NCI-H1694 (cell line): ENCODE measurements at places on chromosomes 6 and 20.
A peak's percentile ranks its signal among the peaks of the same experiment; 100 is the strongest.

DNA sequence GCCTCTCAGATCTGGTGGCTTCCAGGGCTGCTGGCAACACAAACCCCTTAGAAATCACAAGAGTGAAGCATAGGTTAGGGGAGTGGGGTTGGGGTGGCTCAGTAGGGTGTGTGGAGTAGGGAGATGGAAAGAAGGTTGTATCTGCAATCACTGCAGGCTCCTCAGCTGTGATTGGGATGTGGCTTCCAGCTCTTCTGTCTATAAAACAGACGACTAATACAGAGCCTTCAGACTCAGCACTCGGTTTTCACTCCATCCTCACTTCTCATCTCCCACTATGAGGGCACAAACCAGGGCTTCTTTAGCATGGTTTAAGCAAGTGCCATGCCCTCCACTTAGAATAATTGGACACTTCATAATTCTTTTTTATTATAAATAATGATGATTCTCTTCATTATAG, 46.4 kb upstream of the CAP2 start:
- DNase-seq = no peak

DNA sequence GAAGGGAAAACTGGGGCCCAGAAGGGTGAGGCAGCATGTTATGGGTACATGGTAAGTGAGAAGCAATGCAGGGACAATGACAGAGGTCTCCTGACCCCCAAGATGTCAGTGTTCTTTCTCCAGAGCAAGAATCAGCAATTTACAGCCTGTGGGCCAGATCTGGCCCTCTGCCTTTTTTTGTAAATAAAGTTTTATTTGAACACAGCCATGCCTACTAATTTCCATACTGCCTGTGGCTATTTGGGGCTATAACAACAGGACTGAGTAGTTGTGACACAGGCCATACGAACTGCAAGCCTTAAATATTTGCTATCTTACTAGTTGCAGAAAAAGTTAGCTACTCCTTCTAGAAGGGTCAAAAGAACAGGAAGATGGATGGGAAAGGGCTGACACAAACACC, 52.5 kb downstream of the PTPRT start:
- no peak for DNase-seq

DNA sequence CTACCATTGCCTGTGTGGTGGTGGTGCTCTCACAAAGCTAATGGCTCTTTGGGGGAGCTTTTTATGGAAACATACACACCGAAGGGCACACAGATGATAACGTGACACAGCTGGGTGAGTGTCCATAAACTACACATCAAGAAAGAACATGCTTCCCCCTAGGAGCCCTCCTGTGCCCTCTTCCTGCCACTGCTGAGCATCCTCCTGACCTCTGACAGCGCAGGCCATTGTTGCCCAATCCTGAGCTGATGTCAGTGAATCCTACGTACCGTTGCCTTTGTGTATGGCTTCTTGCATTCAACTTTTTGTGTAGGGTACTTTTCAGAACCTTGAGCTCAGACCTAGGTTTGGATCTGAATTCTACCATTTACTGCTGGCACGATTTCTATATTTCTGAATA, 65.8 kb upstream of the SLC22A1 start:
- DNase-seq = no peak

DNA sequence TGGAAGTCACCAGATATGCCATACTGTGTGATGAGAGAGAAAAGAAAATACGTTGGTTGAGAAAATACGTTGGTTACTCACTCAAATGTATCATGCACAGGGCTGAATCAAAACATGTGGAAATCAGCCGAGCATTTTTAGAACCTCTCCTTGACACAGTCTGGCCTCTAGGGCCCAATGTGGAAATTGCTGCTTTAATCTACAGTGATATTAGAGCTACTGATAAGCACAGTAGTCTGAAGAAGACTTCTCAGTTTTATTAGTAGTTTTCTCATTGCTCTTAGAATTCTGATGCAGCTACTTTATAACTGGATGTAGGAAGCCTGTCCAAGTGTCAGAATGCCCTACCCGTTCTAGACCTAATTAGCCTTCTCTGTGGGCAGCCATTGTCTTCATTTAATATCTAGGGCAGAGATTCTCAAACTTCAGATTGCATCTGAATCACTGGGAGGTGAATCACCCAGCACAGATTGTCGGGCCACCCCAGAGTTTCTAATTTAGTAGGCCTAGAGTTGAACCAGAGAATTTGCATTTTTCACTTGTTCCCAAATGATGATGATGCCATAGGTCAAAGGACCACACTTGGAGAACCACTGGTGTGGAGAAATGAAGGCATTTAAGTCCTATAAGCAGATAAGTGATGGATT, 229.1 kb downstream of the PLCB1 start:
- DNase-seq = peak; percentile 4

GRCh38 chr6:41767112-41767833, 12.4 kb downstream of the FRS3 start:
- no peak for DNase-seq

GRCh38 chr20:34578521-34578920, 20.0 kb downstream of the MAP1LC3A start:
- no peak for DNase-seq

DNA sequence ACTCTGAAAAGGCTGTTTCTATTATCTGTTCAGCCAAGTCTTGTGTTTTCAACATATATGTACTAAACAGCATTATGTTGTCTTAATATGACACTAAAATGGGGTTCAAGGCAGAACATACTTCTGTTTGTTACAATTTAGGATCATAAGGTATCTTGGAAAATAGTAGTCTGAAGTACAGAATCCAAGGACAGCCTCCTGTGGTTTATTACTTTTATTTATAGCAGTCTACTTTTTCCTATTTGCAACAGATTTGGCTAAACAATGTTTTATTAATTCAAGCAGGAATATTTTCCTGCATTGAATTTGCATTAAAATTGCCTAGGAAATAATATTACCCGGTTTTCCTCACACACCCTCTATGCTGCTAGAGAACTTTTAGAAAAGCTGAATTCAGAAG, 67.7 kb downstream of the PLEKHG1 start:
- DNase-seq = no peak

DNA sequence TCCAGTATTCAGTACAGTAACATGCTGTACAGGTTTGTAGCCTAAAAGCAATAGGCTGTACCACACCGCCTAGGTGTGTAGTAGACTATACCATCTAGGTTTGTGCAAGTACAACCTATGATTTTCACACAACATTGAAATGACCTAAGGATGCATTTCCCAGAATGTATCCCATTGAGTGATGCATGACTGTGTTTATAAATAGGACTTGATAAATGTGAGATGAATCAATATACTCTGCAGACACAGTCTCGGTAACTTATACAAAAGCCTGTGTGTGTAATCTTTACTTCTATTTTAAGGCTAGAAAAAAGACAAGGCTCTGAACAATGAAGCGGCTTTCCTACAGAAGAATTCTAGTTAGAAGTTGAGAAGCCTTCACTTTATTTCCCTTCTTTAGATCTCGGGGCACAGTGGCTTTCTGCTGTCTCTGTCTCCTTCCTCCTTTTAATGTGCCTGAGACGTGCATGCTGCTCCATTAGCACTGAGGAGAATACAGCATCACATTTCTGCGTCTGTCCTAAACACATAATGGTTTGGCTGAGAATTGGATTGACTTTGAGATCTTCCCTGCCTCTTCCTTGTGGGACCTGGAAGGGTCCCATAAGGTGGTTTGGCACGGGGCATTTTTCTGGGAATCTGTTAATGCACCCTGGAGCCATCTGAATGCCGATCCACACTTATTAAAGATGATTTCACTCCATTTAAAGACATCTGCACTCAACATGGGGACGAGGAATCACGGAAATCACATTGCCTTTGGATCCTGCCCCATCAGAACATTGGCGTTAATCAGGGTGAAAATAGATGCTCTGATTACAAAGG, 112.5 kb downstream of the SCML4 start:
- DNase-seq = no peak

- DNase-seq = no peak
Observed at GRCh38 chr6:67639161-67639560, 995.9 kb upstream of the ADGRB3 start.

GRCh38 chr20:21713901-21714296, 8.4 kb downstream of the PAX1 start:
- no peak for DNase-seq

GRCh38 chr6:90385759-90386313, 89.2 kb upstream of the BACH2 start:
- DNase-seq = no peak

DNA sequence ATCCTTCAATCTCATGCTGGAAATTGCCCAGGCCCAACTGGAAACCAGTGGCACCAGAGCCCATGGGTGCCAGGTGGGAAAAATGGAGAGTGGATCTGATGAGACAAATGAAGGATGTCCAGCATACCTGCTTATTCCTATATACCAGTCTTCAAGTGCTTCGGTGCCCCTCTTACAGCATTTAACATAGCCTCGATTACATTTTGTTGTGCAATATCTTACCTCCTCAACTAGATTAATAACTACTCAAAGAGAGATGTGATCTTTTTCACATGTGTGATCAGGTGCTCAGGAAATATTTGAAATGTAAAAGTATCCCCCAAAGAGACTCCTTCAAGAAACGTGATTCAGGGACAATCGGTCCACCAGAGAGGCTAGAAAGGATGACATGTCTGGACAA, 4.8 kb upstream of the ANKRD66 start:
- DNase-seq = no peak

GRCh38 chr6:43496370-43497128, 13.6 kb downstream of the LRRC73 start:
- peak; percentile 14 for DNase-seq

DNA sequence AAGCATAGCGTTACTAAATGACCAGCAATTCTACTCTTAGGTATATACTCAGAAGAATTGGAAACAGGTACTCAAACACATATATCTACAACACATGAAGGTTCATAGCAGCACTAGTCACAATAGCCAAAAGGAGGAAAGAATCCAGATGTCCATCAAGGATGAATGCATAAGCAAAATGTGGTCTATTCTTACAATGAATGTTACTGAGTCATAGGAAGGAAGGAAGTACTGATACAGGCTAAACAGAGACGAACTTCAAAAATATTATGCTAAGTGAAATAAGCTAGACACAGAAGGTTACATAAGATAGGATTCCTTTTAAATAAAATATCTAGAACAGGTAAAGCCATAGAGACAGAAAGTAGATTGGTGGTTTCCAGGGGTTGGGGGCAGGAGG, 93.5 kb downstream of the MAP3K7 start:
- DNase-seq = no peak

GRCh38 chr6:107699254-107699653, 124.9 kb downstream of the SCML4 start:
- DNase-seq = no peak

DNA sequence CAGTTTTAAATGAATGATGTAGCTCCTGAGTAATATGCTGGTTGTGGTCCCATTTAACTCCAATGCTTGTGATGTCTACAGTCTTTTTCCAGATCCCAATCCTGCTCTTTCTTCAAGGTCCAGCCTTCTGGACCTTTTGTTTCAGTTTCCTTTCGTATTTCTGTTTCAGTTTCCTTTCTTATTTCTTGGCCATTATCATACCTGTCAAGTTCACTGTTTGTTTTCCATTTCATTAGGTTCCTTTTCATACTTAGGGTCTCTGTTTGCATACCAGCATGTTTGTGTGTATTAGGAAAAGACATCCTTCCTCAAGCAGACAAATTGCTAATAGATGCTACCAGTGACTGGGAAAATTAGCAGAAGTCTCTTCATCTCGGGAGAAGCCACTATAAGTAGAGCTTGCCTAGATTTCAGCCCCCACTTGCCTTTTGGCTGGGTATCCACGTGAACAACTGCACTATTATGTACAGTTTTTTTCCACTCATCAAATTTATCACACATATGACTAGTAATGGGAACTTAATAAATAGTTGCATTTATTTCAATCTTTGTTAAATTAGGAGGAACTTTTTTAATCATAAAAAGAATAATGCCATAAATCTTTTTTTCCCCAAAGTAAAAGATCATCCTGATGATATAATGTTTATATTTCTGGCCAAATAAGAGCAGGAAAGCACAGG, 583.4 kb downstream of the BCKDHB start:
- DNase-seq = no peak

DNA sequence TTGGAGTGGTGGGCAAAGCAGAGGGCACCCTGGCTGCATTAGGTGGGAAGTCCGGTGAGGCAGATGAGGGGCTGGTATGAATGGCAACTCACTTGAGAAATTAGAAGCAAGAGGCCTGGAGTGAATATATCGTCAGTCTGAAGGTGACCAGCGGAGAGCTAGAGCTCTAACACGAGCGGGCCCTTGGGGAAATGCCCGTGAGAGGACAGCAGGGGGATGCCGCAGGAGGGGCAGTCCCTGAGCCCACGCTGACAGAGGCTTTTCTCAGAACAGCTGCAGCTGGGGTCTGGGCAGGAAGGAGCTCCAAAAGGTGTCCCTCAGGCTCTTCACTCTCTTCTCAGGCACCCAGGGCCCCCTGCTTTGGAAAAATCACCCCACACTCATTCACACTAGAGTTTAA, 32.0 kb upstream of the CD93 start:
- DNase-seq = no peak

- no peak for DNase-seq
Observed at GRCh38 chr20:52139986-52140385, 51.6 kb downstream of the ZFP64 start.

- no peak for DNase-seq
Observed at GRCh38 chr20:23554401-23554800, 13.9 kb downstream of the CST9L start.

- DNase-seq = no peak
Observed at GRCh38 chr6:21375151-21376116, 218.1 kb upstream of the SOX4 start.

- DNase-seq = no peak
Observed at GRCh38 chr6:121668259-121668658, 232.8 kb downstream of the GJA1 start.

GRCh38 chr6:163455552-163455951, 41.0 kb downstream of the QKI start:
- no peak for DNase-seq

DNA sequence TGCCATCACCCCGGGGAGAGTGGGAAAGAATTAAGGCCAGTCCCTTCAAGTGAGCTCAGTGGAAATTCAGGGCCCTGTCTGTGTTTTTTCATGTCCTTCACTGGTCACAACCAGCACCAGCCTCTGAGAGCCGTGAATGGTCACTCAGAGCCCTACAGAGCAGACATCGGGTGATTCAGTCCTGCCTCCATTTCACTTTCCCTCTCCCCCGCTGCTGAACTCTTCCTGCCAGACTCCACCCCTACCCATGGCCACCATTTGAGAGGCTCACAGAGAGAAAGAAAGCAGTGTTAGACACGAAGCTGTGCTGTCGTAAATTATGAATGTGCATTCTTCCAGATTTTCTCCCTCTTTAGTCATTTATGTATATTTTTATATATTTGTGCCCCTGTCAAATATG, 5.4 kb downstream of the R3HDML start:
- no peak for DNase-seq

DNA sequence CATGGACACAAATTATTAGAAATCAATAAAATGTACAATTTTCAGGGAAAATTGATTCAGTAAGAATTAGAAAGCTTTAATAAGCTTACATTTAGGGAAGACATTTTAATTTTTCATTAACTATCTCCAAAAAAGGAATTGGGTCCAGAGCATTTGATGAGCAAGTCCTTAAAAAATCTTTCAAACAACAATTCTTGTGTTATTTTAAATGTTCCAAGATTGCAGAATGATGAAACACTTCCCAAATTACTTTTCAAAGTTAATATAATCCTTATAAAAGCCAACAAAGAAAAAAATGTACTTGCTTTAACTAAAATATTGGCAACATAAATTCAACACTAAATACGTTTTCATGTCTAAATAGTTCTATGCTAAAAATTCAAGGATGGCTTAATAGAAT, 102.0 kb downstream of the ADAT2 start:
- DNase-seq = no peak
